ENCODE measurements at places on chromosomes 12 and 14.

GRCh38 chr12:3303410-3304136 lies 187.4 kb upstream of the PRMT8 start:
- no peak for DNase-seq

DNA sequence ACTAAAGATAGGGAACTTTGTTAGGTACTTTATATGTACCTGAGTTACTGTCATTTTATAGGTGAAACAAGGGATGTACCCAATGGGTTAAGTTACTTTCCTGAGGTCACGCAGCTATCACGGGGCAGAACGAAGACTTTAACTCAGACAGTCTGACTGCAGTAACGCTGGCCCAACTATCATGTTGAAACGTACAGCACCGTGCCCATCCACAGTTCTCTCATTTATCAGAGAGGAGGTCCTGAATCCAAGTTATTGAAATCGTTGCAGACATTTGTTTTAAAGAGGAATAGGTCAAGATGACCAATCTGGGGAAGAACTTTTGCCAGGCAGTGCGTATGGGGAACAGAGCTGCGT lies 587 bp upstream of the C12orf75 start:
- DNase-seq, result peak; percentile 26

DNA sequence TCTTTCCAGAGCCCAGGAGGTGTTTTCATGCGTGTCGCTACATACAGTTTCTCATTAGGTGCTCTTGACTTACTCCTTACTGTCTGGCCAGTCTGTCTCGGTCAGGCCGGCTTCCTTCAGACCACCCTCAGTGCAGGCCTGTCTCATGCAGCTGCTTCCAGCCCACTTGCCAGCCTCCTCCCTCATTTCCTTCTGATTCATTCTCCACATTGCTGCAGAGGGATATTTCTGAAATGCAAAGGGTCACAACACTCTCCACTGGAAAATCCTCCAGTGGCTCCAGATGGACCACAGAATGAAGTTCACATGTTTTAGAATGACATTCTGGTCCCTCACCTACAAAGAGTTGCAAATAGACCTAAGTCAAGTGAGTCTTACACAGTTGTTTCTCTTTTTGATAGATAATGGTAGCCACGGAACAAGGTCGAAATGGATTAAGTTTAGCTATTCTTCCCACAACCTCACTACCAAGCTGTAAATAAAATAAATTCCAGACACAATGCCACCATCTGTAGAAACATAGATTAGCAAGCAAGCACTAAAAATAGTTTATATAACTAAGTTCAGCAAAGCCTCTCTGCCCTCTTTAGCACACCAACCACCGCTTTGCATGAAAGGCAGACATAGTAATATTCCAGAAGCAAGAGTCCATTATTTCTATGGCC lies 146.9 kb downstream of the ESR2 start:
- DNase-seq, result no peak

- DNase-seq, result no peak
Measured at GRCh38 chr14:89957376-89957775, 1.6 kb downstream of the TDP1 start.

DNA sequence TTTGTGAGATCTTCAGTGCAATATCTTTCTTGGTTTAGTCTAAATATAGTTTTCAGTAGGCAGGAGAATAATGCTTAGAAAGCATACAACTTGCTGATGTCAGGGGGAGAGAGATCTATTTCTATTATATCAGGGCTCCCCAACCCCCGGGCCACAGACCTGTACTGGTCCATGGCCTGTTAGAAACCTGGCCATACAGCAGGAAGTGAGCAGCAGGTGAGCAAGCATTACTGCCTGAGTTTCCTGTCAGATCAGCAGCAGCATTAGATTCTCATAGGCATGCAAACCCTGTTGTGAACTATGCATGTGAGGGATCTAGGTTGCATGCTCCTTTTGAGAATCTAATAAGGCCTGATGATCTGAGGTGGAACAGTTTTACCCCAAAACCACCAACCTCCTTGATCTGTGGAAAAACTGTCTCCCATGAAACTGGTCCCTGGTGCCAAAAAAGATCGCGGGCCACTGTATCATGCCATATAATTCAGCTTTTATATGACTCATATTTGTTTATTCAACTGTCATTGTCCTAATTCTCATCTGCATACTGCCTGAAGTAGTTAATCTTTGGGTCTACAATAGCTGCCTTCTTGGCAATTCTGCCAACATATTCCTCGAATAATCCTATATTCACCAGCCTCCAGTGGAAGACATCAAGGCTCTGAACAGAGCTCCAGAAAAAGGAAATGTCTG lies 163.6 kb upstream of the DYRK2 start:
- DNase-seq, result no peak

DNA sequence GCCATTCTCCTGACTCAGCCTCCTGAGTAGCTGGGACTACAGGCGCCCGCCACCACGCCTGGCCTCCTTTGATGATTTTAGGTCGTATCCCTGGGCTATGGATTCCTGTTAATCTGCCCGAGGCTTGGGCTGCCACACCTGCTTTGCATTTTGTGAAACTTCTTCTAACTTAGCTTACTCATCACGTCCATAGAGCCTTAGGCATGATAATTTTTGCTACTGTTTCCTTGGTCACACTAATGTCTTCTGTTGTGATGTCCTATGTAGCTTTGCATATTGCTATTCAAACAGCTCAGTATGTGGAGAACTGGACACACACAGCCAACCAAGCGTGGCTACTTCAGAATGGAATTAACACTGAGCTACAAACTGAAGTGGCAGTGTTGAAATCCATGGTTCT lies 47.5 kb upstream of the DDX11 start:
- DNase-seq, result no peak

DNA sequence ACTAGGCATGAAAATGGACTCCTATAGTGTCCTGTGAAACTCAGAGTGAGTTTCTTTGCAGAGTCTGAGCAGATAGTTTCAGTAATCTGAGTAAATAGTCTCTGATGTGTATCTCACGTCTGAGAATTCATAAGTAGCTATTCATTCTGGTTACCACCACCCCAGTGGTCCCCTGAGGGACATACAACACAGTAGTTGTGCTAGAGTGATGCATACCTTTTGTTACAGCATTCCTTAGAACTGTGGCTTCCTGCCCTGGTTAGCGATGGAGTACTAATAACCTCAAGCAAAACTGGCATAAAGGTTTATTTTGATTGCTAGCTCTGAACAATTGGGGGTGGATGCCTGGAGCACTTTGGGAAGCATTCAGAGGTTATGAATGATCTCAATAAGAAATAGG lies 114.7 kb downstream of the DAAM1 start:
- DNase-seq, result no peak

GRCh38 chr14:44912041-44912869 lies 49.5 kb downstream of the KLHL28 start:
- peak; percentile 5 for DNase-seq

GRCh38 chr14:78567343-78567742 lies 397.2 kb downstream of the NRXN3 start:
- DNase-seq, result no peak

- DNase-seq, result no peak
Measured at GRCh38 chr12:54370171-54370730, 6.0 kb upstream of the GPR84 start.

DNA sequence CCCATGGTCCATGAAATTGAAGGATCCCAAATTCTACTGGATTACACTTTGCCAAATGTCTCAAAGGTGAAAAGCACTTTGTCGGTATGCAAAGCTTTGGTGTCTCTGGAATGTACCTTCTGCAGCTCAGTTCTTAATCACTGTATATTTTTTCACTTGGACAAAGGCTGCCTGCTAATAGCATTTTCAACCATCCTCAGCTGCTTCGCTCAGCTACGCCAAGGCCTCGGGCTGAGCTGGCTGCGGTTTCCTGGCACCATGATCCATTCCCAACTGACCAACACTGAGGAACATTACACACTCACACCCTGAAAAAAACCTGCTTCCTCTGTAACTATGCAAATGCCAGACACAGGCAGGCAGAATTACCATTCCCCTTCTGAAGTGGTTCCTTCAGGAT lies 335.2 kb downstream of the DPF3 start:
- DNase-seq, result no peak

- no peak for DNase-seq
Measured at GRCh38 chr12:52807544-52808470, 6.1 kb downstream of the KRT4 start.

- no peak for DNase-seq
Measured at GRCh38 chr12:96136725-96137378, 57.3 kb upstream of the ELK3 start.

DNA sequence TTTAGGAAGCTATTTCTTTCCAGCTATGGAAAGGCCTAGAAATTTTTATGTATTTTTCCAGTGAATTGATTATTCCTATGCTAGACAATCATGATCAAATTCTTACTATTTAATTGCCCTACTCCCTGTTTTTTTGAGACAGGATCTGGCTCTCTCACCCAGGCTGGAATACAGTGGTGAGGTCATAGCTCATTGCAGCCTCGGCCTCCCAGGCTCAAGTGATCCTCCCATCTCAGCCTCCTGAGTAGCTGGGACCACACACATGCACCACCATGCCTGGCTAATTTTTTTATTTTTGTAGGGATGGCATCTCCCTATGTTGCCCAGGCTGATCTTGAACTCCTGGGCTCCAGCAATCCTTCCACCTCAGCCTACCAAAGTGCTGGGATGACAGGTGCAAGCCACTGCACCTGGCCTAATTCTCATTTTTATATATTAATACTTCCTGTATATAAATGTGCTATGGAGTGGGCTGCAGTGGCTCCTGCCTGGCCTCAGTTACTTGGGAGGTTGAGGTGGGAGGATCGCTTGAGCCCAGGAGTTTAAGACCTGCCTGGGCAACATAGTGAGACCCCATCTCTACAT lies 16.0 kb upstream of the MDM2 start:
- no peak for DNase-seq

- DNase-seq, result no peak
Measured at GRCh38 chr12:44510510-44510909, 365.6 kb downstream of the NELL2 start.

- DNase-seq, result no peak
Measured at GRCh38 chr12:14989790-14990189, 16.9 kb downstream of the PDE6H start.

GRCh38 chr12:130316251-130316650 lies 21.4 kb upstream of the PIWIL1 start:
- DNase-seq, result no peak

- no peak for DNase-seq
Measured at GRCh38 chr12:40959041-40959440, 229.1 kb upstream of the PDZRN4 start.

DNA sequence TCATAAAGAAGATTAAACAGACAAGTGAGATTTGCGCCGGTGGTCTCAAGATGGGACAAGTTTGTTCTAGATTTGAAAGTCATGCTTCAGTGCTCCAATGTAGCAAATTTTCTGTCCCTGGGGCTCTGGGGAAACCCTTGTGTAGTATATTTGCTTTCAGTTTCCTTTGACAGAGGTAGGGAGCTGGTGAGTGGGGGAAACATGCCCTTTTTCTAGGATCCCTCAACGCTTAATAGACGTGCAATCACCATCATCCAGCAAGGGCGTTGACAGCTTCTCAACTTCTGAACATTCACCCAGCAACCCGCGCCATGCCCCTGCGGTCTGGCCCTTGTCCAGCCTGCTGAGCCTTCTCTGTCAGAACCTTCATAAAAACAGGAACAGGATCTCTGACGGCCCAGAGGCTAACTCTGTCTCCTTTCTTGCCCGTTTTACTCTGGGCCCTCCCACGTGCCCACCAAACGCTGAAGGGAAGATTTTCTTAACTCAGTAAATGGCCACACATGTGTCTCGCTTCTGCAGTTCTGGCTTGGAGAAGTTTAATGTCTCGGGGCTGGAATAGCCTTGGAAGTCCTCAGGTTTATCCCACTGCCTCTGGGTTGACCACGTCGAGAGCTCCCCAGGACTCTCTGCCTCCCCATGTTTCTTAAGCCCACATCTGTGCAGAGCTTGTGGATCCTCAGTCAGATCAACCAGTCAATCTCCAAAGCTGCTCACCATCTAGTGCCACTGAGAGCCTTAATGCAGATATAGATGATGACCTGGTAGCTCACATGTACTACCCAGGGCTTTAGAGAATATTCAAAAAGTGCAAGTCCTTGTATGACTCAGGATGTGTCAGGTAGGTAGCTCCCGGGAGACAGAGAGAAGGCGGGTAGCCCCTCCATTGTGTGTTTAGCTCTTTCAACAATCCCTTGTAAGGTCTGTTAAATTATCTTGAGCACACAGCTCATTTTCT lies 58.1 kb upstream of the CCND2 start:
- peak; percentile 46 for DNase-seq

DNA sequence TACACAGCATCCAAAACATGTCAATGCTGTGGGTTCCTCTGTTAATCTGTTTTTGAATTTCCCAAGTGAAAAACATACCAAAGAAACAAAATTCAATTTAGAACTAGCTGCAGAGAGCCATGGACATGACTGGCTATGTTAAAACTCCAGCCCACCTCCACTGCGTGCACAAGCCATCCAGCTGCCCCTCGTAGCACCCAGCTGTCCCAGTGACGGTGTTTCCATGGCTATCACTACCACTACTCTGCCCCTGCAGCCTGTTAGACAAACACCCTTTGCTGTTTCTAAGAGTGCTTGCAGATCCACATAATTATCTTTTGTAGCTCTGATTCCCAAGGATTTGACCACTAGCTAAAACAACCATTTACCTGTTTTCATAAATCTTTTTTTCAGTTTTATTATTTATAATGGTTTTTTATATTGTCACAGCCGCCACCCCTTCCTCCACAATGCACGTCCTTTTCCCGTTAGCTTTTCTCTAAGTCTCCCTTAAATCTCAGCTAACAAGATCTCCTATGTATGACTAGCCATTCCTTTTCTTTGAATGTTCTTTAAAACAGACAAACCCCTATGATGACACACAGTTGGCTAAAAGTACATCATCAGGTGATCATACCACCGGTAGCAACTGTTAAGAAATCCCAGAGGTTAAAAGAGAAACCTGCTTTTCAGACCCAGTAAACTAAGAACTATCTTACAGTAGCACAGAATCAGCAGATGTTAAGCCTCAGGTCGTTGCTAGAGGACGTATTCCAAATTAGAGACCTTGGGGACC lies 37.8 kb upstream of the NAA30 start:
- no peak for DNase-seq

DNA sequence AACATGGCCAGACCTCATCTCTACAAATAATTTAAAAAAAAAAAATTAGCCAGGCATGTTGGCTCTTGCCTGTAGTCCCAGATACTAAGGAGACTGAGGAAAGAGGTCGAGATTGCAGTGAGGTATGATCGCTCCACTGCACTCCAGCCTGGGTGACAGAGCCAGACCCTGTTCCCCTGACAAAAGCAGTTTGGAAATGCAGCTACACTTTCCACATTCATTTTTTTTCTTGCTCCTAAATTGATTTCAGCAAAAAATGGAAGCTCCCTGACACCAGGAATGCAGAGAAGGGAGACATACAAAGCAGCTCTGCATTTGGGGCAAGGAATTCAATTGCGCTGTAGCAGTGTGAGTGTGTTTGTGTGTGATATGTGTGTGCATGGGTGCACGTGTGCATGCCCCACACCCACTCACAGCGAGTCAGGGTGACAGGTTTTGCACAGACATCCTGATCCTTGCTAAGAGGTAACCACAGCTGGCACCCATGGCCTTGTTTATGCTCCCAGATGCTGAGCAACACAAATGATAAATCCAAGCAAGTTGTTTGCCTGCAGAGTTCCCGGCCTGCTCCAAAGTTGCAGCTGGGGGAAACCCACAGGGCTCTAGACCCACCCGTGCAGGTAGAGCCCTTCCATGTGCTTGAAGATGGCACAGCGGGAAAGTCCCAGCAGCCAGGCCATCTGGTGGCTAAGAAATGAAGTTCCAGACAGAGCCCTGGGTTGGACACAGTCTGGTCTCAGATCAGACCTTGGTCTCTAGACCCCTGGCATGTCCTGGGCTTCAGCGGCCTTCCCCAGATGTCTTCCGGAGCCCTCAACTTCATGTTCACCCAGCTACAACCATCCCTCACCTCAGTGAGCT lies 25.9 kb upstream of the BDKRB2 start:
- DNase-seq, result no peak

Measured in stimulated activated CD4-positive, alpha-beta T cell treated with anti-CD3 and anti-CD28 coated beads, Interleukin-2, amount 100 ng/mL, for 24 hours (primary cell).